CD14-positive monocyte (primary cell): ENCODE measurements at places on chromosomes 5 and 9.

GRCh38 chr9:1267141-1267570, 217.0 kb downstream of the DMRT2 start:
- DNase-seq: no peak

- DNase-seq: no peak
These were observed 117.9 kb upstream of the GRIA1 start for GRCh38 chr5:153372425-153373129.

- DNase-seq: no peak
These were observed 23.7 kb upstream of the PTGES start for GRCh38 chr9:129776566-129776937.

GRCh38 chr9:9574080-9574479, 1038.7 kb downstream of the PTPRD start:
- no peak for DNase-seq

GRCh38 chr9:16421532-16421931, 448.9 kb downstream of the BNC2 start:
- DNase-seq: no peak
